ENCODE measurements at places on chromosomes 6 and 20.

- peak; percentile 12 for DNase-seq
Observed at GRCh38 chr6:149065658-149066556, 251.6 kb upstream of the TAB2 start.

GRCh38 chr20:14916360-14916920 is 579.0 kb upstream of the FLRT3 start:
- DNase-seq = no peak

DNA sequence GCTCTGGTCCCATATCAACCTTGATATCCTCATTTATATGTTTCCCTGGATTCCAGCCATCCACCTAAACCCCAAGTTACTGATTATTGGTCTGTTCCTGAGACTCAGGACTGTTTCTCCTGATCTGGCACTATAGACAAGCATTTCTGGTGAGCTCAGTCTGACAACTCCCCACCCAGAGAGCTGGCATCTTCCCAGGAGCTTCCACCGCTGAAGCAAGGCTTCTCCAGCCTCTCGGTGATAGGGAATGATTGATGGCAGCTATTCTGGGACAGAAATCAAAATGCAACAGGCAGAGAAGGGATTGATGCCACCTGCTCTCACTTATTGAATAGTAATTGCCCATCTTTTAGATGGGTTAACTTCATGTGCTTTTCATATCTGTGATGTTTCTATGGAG is 169.7 kb upstream of the GGTLC1 start:
- no peak for DNase-seq

DNA sequence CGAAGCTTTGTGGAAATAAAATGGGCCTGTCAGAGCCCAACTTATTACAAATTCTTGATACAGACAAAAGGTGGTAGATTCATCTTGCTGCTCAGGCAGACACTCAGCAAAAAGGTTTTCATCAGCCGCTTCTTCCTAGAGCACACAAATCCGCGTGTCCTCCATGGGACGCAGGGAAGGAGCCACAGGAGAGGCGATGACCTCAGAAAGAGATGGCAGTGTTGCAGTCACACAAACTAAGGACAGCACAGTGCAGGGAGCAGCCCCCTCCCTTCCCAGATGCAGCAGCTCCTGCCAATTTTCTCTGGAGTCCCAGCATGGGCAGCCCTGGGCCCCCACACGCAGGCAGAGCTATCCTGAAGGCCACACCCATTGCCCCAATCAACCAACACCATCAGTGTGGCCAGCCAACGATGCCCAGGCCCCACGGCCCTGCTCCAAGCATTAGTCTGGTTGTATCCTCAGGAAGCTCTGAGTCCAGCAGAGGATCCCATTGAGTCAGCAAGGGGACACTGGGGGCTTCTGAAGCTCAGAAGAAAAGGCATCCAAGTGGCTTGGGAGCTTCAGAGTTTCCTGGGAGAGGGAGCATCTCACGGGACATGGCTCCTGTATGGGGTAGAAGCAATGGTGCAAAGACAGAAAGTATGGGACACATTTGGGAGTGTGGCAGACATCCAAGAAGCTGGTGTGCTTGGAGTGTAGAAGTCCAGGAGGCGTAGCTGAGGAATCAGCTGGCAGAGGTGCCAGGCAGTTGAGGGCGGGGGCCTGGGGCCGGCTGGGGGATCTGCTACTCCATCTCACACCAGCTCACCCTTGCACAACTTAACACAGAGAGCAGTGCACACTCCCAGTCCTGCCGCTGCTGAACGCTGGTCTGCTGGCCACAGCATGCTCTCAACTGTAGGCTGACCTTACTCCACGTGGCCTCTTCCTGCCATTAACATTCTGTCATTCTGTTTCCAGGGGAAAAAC is 142.1 kb upstream of the CST7 start:
- no peak for DNase-seq

DNA sequence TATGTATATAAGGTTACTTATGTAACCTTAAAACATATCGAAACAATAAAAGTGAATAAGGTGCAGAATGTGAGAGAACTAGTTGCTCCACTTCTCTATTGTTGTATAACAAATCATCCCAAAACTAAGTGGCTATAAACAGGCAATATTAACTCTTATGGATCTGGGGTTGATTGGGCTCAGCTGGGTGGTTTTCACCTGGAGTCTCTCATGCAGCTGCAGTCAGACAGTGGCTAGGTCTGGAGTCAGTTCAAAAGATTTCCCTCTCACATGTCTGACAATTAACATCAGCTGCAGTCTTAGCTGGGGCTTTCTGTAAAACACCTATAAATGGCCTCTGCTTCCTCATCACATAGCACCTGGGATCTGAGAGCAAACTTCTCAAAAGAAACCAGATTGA is 288.4 kb upstream of the SASH1 start:
- DNase-seq = no peak

DNA sequence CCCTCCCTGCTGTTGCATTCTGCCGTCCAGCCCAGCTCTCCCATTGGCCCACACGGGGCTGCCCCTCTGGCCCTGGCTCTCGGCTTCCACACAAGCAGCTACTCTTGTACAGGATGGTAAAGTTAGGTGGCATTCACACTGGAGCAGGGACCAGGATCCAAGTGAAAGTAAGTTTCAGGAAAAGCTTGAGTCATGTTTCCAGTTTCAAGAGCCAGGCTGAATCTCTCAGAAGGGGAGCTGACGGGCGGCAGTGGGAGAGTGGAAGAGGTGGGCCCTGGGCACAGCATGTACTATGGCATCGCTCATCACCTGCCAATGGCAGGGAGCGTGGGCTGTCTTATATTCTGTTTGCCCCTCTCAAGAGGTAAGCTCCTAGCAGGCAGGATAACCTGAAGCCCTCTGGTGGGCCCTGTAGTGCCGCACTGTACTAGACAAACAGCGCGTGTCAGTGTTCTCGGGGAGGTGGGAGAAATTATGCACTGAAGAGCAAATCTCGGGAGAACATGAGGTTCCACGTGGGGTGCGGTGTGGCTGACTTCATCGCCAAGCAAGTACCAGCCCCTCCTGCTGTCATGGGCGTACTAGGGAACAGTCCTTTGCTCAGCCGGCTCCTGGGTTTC is 241.5 kb downstream of the NRN1 start:
- DNase-seq = no peak

DNA sequence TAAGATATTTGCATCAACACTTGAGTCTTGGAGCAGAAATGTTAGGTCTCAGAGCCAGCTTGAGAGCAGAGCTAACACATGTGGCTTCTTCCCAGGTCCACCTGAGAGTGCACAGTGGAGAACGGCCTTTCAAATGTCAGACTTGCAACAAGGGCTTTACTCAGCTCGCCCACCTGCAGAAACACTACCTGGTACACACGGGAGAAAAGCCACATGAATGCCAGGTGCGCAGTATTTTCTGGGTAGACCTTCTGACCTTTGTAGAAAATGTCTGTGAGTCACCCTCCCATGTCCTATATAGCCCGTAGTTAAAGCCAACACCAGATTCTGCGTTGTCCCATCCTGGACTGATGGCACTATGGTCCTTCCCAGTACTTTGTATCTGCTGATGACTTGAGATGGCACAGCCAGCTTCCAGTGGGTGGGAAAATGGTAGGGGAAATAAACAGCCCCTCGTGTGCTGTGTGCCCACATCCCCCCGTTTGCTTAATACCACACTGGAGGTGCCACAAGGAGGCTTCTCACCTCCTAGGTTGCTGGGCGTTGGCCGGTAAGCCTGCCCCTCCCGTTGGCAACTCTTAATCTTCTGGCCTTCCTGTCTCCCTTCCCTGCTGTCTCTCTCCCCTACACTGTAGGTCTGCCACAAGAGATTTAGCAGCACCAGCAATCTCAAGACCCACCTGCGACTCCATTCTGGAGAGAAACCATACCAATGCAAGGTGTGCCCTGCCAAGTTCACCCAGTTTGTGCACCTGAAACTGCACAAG is 20.3 kb downstream of the PRDM1 start:
- no peak for DNase-seq

- DNase-seq = no peak
Observed at GRCh38 chr6:32835167-32835893, 3.2 kb downstream of the TAP2 start.

DNA sequence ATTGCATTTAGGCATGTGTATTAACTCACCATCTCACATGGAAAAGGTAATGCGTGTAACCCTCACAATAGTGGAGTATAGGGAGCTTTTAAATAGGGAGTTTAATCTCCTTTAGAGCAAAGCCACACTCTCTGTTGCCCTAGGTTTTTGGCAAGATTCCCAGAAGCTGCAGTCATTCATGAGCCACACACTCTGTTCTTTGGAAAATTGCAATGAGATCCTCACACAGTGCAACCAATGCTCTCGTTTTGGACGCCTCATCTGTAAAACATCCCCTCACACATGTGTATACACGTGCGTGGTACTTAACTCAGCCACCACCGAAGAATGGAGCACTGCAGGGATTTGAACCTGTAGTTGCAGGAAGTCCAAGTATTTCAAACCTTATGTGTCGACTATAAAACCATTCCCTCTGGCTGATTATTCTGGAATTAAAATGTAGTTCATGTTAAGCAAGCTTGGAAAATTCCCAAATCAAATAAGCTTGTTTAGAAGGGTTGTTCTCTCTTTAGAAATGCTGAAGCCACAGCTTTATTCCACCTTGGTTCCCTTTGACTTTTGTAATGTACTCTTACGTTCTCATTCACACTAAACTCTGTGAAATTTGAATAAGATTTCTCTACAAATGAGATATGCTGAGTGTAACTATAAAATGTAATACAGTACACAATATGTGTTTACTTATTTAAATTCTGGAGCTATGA is 489.8 kb upstream of the MANEA start:
- no peak for DNase-seq

DNA sequence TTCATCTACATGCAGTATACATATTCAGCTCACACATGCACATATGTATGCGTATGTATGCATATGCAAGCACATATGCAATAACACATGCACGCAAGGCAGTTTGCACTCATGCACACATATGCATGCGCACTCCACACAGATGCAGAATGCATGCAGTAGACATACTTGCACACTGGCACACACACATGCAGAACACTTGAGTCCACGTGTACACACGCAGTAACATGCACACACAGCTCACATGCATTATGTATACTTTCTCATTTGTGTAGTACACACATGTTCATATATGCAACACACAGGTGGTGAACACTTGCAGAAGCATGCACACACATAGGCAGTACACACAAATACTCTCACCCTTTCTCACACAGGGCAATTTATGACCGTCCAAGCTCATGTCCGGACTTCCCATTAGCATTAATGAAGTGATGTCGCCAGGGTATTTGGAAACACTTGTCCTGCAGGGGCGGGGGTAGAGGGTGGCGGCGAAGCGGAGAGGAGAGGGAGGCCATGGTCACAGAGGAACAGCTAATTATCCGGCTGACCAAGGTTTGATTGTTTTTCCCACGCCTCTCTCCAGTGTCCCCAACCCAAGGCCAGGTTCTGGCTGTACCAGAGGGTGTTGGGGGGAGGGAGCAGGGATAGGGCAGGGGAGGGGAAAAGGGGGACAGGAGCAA is 91.3 kb downstream of the VEGFA start:
- no peak for DNase-seq

DNA sequence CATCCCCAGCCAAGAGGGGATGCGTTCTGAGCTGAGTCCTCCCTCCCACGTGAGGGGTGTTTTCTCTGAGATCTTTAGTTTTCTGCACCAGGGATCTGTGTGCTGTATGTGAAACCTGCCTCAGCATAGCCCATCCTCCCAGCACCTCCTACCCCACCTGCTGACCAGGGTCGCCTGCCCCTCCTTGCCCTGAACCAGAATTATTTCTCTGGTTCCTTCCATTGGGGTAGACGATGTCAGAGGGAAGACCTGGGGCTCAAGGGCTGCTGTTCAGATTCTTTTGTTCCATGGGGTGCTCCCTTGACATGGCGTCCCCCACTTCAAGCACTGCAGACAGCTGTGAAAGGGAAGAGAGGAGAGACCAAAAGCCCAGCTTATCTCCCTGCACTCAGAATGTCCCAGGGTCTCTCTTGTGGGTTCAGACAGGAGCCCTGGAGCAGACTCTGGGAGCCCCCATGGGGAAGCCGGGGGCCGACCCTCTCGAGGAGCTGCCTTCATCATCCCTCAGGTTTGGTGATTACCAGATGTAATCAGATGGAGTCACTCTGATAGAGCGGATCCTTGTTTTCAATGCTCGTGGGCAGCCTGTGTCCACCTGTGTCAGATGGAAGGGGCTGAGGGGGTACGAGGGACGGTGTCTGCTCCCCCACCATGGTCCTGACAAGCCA is 74.3 kb downstream of the ERMARD start:
- no peak for DNase-seq

GRCh38 chr6:103183831-103184411 is 1675.8 kb downstream of the HACE1 start:
- DNase-seq = no peak
